ENCODE measurements at places on chromosomes 7 and 10.

GRCh38 chr7:30721211-30721610 is 30.7 kb upstream of the INMT start:
- no peak for DNase-seq

GRCh38 chr10:95388539-95388938 is 97.7 kb upstream of the PDLIM1 start:
- no peak for DNase-seq

DNA sequence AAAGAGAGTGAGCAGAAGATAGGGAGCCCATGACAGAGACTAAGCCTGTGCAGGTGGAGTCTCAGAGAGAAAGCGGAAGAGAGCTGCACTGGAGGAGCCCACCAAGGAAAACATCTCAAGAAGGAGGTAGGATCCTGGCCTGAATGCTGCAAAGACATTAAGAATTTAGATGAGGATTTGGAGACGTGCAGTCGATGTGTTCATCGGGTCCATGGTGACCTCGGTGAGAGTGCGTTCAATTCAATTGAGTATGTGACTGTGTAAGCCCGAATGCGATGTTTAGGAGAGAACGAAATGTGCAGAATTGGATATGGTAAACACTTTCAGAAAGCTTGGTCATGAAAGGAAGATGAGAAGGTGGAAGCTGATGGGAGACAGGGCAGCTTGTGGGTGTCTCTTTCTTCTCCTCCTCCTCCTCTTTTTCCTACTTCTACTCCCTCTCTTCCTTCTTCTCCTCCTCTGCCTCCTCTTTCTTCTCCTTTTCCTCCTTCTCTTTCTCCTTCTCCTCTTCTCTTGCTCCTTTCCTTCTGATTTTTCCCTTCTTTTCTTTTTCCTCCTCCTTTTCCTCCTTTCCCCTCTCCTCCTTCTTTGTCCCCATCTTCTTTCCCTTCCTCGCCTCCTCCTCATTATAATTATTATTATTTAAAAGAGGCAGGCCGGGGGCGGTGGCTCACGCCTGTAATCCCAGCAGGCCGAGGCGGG is 276.0 kb downstream of the RPS24 start:
- no peak for DNase-seq

DNA sequence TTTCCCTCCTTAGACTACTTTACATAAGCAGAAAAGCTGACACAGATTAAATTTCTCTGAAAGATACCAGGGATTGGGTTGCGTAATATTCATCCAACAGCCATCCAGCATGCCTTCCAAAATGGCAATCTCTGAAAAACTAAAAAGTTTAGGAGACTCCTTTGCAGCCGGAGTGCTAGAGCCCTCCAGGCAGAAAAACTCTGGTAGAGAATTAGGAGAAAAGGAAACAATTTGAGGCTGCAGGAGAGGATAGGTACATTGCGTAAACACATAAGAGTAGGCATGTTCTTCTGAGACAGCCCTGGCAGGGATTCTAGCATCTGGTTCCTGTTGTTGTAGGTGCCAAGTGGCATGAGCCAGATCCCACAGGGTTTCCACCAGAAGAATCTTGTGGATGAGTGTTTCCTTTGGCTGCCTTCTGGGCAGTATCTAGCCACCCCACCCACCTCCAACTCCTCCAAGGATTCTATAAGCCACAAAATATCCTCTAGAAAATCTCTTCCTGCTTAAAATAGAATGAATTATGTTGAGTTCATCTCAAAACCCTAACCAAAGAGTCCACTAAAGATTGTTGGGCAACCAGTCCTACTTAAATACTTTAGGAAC is 402.4 kb downstream of the HGF start:
- DNase-seq = no peak

Data from esophagus squamous epithelium (tissue), 5 donors.